Stimulated activated CD4-positive, alpha-beta T cell treated with anti-CD3 and anti-CD28 coated beads, Interleukin-2, amount 100 ng/mL, for 4 hours (primary cell): ENCODE measurements at places on chromosomes 6 and 20.

GRCh38 chr20:53284696-53285095, 308.9 kb downstream of the ZNF217 start:
- no peak for DNase-seq

DNA sequence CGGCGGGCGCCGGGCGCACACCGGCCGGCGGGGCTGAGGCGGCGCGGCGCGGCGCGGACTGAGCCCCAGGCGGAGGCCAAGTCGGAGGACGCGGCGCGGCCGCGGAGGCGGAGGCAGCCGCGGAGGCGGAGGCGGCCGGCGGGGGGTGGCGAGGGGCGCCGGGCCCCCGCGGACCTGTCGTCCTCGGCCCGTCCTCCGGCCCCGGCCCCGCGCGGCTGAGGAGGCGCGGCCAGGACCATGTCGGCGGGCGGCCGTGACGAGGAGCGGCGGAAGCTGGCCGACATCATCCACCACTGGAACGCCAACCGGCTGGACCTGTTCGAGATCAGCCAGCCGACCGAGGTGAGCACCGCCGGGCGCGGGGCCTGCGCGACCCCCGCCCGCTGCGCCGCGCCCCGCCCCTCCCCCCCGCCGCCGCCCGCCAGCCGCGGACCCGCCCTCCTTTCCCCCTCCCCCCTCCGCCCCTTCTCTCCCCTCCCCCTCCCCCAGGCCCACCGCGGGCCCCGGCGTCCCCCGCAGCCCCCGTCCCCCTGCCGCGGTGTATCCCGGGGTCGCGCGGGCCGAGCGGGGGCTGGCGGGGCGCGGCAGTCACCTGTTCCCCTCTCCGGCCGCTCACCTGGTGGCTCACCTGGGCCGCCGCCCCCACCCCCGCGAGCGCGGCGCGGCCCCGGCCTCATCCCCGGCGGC, at the start of gene AFDN:
AFDN (plus strand) TSS at position 16 of the 687 bp plus-strand sequence; CDS start at position 238, 222 bp downstream.
- no peak for DNase-seq

DNA sequence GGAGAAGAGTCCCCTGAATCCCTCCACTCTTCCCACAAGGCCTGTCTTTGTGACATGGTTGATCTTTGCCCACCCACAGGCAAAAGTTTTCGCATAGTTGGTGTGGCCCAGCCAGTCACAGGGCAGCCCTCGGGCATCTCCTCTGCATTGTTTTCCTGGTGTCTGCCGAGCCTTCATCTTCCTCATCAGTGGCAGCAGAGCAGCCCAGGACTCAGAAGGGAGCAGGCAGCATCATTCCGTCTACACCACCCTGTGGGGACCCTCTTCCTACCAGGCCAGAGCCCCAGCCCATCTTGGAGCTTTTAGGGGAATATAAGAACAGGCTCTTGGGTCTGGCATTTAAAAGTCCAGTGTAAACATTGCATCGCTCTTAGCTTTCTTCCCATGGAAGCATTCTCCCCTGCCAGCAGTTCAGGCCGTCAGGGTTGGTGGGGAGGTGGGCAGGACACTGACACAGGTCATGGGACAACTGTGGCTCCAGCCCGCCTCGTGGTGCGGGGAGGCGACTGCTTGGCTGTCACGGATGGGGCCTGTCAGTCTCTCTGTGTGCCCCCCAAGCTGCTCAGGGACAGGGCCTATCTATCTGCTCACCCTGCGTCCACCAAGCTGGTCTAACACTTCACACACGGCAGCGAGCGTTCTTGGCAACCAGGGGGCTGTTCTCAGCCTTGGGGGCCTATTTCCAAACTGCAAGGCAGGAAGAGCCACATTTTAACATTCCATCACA, 38.3 kb downstream of the PDRG1 start:
- no peak for DNase-seq

GRCh38 chr6:121067381-121067780, 266.9 kb downstream of the TBC1D32 start:
- no peak for DNase-seq

DNA sequence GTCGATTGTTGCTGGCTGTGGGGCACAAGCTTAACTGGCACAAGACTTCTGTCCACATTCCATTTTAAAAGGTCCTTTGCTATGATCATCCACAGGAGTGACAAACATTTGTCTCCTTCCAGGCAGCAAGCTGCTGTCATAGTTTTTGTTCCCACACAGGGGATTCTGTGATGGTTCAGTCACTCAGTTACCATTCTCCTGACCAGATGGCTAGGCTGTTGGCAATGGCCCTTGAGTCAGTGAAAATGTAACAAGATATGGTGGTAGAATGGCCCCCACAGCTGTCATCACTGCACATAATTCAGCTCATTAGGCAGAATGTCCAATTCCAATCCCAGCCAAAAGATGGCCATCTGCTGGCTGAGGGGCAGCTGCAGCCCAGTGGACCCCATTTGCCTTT, 13.7 kb downstream of the BPIFA1 start:
- DNase-seq, result no peak

GRCh38 chr6:43737272-43738081, 32.5 kb upstream of the VEGFA start:
- DNase-seq, result no peak

DNA sequence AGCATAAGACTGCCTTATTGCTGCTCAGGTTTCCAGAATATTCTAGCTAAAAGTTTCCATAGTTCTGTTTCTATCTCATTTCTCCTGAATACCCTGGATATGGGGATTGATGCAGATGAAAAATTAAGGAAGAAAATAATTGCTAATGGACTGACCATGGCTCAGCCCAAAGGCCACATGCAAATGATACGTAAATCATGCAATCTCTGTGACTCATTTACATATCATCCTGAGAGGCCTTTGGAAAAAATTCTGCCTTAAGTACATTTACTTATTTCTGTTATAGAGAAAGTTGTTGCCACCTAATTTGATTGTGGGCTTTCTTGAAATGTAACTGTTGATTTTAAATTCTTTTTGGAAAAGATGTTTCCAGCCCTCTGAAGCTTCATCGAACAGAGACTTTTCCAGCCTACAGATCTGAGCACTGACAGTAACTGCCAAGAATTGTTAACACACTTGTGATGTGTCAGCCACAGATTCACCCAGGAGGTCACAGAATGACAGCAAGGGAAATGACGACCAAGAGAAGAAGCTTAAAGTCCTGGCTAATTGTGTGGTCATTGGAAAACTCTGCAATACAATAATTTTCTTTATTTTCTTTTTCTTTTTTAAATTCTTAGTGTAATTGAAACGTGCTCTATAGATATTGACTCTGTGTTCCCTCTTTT, 174.8 kb downstream of the DOK5 start:
- no peak for DNase-seq

- DNase-seq, result no peak
These were observed 5.4 kb upstream of the ZNFX1 start for GRCh38 chr20:49283176-49283702.

DNA sequence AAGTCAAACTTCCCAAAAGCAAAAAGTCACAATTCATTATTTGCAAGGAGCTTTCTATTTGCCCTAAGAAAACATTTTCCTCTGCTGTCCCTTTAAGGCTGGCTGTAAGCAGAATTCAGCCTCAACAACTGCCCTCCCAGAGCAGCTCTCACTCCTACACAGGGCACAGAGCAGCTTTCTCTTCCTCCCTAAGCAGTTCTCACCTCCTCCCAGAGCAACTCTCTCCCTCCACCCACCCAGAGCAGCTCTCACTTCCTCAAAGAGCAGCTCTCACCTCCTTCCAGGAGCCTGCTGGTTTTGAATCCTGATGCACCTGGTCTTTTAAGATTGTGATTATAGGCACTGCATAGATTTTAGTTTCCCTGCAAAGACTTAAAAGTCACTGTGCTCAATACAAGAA, 120.6 kb upstream of the TMEM181 start:
- DNase-seq, result no peak

GRCh38 chr6:29800254-29800653, 27.4 kb upstream of the HLA-G start:
- DNase-seq, result no peak

- no peak for DNase-seq
These were observed 63.7 kb downstream of the CTNNBL1 start for GRCh38 chr20:37757550-37757949.

GRCh38 chr6:36122495-36123269, 7.6 kb upstream of the MAPK13 start:
- DNase-seq, result no peak

- no peak for DNase-seq
These were observed 17.5 kb upstream of the NRN1 start for GRCh38 chr6:6024220-6024619.

DNA sequence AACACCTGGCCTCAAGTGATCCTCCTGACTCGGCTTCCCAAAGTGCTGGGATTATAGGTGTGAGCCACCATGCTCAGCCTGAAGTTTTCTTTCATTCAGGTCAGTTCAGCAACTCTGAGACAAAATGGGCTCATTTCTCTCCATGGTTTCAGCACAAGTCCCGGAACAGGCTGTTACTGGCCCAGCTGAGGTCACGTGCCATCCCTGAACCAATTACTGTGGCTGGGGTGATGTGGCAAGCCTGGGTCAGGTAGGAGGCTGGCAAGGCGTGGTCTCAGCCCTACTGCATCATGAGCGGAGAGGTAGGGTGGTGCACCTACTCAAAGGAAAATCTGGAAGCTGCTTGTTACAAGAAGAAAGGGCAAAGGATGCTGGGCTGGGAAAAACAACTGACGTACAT, 326.4 kb downstream of the KIF16B start:
- DNase-seq, result no peak

- no peak for DNase-seq
These were observed 162.0 kb upstream of the ECI2 start for GRCh38 chr6:4297348-4297747.

DNA sequence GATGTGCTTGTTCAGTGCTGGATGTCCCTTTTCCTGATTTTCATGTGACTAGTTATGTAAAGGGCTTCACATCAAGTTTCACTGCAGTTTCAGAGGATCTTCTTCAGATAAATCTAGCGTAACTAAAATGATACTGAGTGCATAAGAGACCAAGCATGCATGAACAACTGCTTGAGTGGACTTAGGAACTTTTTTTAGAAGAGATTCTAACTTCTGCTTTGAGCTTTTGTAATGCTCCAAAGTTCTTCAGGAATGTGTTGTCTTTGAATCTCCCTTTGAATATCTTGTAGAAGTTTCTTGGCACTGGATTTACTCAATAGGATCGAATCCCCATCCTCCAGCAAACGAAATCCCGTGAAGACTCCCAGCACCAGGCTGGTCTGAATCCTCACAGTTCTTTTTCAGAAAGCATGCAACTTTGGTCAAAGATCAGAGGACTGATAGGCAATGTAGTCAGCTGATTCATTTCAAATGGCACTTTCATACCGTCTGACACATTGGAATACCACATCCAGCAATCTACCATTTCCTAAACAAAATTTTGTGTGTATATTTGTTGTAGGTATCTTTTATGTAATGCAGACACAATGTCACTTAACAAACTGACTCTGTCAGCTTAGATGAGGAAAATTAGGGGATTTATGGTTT, 33.2 kb downstream of the ENPP1 start:
- no peak for DNase-seq

DNA sequence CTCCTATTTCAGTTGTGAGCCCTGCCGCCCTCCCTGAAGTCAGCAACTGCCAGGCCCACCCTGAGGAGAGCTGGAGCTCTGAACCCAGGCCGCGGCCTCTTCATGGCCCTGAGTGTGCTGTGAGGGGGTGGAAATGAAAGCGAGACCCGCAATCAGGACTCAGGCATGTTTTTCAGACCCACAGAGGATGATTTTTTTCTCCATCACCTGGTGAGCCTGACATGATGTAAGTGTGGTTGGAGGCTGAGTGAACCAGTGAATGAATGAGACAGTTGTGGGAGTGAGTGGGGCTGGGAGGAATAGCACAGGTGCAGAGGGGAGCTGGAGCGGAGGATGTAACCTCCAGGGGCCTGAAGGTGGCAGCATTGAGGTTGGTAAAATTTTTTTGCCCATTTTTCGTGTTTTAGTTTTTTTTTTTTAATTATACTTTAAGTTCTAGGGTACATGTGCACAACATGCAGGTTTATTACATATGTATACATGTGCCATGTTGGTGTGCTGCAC, 18.3 kb downstream of the RAET1L start:
- peak; percentile 32 for DNase-seq

DNA sequence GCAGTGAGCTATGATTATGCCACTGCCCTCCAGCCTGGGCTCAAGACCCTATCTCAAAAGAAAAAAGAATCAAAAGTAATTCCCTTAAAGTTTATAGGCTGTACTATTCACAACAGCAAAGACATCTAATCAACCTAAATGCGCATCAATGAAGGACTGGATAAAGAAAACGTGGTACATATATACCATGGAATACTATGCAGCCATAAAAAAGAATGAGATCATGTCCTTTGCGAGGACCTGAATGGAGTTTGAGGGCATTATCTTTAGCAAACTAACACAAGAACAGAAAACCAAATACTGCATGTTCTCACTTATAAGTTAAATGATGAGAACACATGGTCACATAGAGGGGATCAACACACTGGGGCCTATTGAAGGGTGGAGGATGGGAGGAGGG, 16.7 kb downstream of the ZNFX1 start:
- DNase-seq, result no peak

DNA sequence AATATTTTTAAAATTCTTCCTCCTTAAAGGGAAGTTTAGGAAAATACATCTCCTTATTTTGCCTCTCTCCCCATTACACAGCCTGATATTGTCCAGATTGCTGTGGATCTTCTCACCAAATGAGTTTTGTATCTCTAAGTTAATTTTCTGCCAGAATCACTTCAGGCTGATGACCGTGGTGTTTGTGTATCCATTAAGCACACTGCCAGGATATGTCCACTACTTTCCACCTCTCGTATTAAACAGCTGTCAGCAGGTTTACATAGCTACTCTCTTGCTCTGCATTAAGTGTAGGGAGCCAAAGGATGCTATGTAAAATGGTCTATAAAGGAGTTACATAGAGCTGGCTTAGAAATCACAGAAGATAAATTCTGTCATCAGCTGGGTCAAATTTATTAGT, 201.1 kb downstream of the ZFAND3 start:
- DNase-seq, result no peak

- DNase-seq, result no peak
These were observed 622 bp upstream of the KIZ start for GRCh38 chr20:21125072-21125848.

DNA sequence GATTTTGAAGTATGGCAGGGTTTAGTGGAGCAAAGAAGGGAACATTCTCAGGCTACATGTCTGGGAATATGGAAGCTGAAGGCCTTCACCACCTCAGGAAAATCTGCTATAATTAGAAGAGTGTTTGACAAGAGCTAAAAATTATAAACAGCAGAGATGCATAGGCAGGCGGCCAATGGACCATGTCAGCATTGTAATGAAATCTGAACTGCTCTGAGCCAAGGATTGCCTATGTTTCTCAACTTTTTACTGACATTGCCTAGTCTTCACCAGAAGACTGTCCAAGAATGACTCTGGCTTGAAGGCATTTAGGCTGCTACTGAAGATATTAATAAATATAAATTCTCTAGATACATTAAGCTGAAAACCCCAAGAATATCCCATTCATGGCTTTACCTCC, 84.1 kb downstream of the C6orf52 start:
- DNase-seq, result no peak

GRCh38 chr6:137764464-137764863, 102.6 kb upstream of the TNFAIP3 start:
- DNase-seq, result no peak

DNA sequence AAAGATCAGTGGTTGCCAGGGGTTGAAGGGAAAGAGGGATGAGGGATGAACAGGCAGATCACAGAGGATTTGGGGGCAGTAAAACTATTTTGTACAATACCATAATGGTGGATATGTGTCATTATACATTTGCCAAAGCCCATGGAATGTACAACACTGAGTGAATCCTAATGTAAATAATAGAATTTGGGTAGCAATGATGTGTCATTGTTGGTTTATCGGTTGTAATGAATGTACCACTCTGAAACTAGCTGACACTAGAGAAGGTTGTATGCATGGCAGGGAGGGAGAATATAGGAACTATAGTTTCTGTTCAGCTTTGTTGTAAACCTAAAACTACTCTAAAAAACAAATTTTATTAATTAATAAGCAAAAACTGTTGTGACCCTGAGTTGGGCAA, 17.8 kb upstream of the ASF1A start:
- DNase-seq, result no peak

GRCh38 chr20:5680192-5680591, 70.0 kb upstream of the SHLD1 start:
- no peak for DNase-seq
